ENCODE measurements at places on chromosomes 6 and 20. TPM values are rescaled to one million over a fixed set of nuclear protein-coding genes. Genes with fewer than 3 reads are reported as not detected.

DNA sequence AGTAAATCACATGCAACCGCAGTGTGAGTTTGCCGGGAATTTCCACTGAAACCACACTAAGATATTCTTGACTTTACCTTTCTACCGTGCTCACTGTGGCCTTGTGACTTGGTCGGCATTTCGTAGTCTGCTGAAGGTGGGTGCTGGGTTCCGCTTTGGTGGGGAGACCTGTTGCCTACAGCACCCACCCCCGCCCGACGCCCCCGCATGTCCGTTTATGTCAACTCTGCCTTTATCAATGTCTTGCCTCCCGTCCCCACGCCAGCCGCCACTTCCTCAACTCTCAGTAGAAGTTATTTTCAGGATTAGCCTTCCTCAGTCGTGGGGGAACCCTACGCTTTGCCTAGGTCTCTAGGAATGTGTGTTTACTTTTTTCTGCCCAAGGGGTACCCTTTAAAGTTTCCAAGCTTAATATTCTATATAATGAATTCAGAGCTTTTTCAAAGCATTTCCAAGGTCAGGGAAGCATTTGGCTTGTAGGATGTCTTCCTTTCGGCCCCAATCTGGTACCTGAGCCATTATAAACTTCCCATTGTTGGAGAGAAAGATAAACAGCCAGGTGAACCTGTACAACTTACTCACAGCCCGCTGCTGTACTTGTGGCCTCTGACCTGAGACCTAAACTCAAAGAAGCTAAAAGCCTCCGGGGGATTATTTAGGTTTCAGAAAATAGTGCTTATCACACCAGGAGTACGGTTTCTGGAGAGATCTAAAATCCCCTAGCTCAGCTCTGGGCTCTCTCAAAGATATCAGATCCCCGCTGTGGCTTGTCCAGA, 54.2 kb downstream of the TBC1D7 start:
- no peak for DNase-seq

GRCh38 chr6:34284563-34285447, 36.0 kb upstream of the SMIM29 start:
- no peak for DNase-seq

DNA sequence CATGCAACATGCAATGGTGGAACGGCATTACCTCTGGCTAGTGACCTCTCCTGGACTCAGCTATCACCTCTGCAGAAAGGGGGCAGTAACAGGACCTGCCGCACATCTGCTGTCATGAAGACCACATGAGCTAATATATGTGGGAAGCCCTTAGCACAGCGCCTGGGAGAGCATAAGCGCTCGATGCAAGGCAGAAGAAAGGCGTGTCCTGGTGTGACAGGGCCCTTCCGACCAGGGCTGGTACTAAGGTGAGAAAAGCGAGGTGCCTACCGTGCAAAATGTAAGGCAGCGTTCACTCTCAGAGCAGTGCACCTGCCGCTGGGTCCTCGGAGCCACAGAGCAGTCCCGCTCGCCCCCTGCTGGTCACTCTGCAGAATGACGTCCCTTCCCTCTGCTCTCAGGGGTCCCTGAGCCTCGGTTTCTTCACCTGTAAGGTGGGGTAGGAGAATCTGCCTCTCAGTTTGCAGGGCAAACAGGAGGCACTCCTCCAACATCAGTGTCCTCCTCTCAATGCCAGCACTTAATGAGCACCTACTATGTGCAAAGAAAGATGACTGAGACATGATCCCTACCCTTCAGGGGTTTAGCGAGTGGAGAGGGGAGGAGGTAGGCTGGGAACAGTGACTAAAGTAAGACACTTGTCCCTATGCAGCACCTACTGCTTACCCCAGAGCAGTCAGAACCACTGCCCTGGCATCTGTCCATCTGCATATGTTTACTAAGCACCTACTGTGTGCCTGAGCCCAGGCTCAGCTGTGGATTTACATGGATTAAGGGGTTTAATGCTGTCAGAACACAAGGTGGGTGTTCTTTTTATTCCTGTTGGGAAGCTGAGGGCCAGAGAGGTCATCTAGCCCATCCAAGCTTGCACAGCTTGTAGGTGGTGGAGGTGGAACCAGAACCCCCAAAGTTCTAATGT, 41.1 kb upstream of the PTGIS start:
- DNase-seq = peak; percentile 67

DNA sequence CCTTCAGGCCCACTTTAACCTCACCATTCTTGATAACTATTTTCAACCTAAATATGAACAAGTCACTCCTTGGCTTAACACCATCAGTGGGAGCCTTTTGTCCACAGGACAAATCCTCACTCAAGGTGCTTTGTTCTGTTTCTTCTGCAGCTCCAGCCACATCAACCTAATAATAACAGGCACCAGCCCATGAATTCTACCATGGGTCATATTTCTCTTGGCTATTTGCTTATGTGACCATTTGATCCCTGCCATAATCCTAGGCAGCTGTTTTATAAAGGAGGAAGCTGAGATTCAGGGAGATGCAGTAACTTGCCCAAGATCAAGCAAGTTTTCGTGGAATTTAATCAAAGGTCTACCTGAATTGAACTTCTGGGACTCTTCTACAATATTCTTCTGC, 561.3 kb downstream of the DHX35 start:
- DNase-seq = no peak

- DNase-seq = no peak
Observed at GRCh38 chr6:63188828-63189227, 22.4 kb upstream of the FKBP1C start.

SYCP2 gene
- total RNA-seq = 3.0 TPM

DNA sequence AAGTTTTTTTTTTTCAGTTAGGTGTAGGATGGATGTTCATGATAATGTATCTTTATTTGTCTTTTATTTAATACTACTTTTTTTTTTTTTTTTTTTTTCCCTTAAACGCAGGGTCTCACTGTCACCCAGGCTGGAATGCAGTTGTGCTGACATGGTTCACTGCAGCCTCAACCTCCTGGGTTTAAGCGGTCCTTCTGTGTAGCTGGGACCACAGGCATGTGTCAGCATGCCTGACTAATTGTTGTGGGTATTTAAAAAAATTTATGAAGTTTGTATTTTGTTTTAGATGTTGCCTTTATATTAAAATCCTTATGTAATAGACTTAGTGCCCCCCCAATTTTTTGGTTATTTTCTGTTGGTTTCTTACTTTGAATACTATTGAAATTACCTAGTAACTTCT, 42.6 kb downstream of the NCOA3 start:
- no peak for DNase-seq

MCM8 gene
- 22.4 TPM for total RNA-seq

DNA sequence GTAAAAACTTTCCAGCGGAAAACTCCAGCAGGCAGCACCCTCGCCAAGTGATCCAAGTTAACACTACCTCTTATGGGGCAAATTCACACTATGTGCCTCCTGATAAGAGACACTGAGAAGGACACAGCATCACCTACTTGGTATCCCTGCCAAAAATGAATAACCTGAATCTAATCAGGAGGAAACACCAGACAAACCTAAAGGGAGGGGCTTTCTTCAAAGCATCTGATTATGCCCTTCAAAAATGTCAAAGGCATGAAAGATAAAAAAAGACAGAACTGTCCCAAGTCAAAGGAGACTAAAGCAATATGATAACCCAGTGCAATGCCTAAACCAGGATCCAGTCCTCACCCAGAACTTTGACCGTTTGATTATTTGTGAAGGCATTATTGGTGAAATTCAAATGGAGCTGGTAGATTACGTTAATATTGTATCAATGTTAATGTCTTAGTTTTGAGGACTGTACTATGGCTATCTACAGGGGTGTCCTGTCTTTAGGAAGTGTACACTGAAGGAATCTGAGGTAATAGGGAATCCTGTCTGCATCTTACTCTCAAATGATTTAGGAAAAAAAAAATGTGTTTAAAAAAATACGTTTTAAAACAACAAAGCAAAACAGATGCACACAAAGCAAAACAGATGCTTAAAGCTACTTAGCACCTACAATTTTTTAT, 8.3 kb downstream of the TBC1D7 start:
- DNase-seq = no peak

GRCh38 chr6:56079751-56080540, 167.4 kb downstream of the COL21A1 start:
- no peak for DNase-seq

MAFB gene
- not detected for total RNA-seq

DNA sequence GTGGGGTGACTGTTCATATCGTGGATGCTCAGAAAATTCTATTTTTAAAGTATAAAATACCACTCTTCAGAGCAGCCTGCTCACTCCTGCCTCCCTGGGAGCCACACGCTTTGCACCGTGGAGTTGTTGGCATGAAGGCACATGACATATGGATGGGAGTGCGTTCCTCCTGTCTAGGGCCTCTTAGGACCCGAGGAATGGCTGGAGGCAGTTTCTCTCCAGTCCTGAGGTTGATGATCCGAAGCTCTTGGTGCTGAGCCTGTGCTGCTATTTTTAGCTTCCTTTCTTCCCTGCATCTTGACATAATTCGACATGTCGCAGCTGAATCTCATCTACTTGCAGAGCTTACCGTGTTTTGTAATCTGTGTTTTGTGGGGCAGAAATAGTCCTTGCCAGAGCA, 73.9 kb downstream of the PHACTR3 start:
- no peak for DNase-seq

- DNase-seq = no peak
Observed at GRCh38 chr6:166907871-166908806, 48.2 kb downstream of the RNASET2 start.

GRCh38 chr6:139743664-139744437, 369.4 kb upstream of the CITED2 start:
- no peak for DNase-seq

DNA sequence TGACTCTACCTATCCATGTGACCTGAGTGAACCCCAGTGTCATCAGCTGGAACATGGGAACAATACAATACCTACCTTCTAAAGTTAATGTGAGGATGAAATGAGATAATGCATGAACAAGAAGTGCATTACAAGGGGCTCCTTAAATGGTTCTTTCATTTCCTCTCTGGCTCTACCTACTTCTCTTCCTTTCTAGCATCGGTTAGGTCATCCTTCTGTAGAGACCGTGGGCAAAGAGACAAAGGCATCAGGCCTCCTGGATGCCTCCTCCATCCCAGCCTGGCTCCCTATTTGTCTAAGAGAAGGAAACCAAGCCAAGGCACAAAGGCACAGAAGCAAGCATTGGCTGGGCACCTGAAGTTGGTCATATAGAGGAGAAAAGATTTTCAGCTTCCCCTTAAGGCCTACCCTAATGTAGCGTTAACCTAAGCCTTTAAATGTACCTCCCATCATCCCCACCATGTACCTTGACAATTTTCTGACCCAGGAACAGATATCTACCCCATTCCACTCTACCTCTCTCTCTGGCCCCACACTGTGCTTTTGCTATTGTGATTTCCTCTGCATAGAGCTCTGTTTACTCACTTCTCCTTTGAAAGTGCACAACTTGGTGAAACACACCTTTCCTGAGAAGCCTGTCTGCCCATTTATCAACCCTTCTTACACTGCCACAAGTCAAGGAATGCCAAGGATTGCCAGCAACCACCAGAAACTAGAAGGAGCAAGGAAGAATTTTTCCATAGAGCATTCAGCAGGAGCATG, 86.6 kb downstream of the GCLC start:
- DNase-seq = no peak

APCDD1L gene
- total RNA-seq = 2.4 TPM

DNA sequence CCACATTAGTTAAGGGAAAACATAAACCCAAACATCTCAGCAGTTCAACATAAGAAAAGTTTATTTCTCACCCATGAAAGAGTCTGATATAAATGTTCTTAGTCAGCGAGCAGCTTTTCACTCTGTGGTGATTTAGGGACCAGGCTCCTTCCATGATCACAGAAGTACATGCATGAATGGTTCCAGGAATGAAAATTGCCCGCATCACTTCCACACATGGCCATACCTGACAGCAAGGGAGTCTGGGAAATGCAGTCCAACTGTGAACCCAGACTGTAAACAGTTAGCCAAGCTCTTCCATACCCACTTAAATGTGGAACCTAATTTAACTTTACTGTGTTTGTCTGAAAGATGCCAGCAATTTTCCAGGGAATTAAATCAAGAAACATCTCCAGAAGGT, 353.9 kb downstream of the HACE1 start:
- DNase-seq = no peak

GRCh38 chr6:167338541-167339117, 13.7 kb downstream of the TTLL2 start:
- no peak for DNase-seq

NINL gene
- total RNA-seq = 19.6 TPM

C6orf58 gene
- total RNA-seq = not detected

DNA sequence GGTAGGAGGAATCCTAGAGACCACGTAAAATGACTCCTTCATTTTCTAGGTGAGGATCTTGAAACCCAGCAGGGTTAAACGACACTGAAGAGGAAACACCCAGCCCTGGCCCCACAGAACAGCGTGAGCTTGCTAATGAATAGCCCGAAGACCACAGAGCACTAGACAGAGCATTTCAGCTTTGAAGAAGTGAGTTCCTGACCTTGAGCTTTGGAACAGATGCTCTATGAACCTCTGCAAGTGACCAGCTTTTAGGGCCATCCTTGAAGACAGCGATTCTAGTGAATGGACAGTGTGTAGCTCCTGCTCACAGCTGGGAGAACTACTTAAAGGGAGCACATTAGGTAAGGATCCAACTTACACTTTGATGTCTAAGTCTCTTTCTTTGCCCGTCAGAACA, 74.0 kb upstream of the FRMD1 start:
- no peak for DNase-seq

- no peak for DNase-seq
Observed at GRCh38 chr6:169428532-169428931, 174.9 kb upstream of the THBS2 start.

SEMG2 gene
- total RNA-seq = not detected
